Heart left ventricle (tissue), 16 donors: ENCODE measurements at places on chromosomes 13 and 19. TPM values are rescaled to one million over a fixed set of nuclear protein-coding genes. Genes with fewer than 3 reads are reported as not detected.

- DNase-seq: peak; percentile 88
- peak within 1 kb of the TSS; percentile 99 for H3K27ac ChIP-seq
- peaks cover 16% of the 10 kb centered on the region for H3K4me1 ChIP-seq
- H3K4me3 ChIP-seq: peak within 1 kb of the TSS; percentile 75
Measured at GRCh38 chr19:34676697-34677385, at the start of gene SCGB2B2. TSS of gene SCGB2B2 (minus strand) at chr19:34677159. CDS start at chr19:34594563, 82,596 bp downstream.

- H3K27me3 ChIP-seq: peaks cover 99% of the 10 kb centered on the region
- peak overlapping the region; percentile 32 for H3K4me3 ChIP-seq
Measured at GRCh38 chr13:27920677-27921420, 1.0 kb downstream of the PDX1 start.

DNA sequence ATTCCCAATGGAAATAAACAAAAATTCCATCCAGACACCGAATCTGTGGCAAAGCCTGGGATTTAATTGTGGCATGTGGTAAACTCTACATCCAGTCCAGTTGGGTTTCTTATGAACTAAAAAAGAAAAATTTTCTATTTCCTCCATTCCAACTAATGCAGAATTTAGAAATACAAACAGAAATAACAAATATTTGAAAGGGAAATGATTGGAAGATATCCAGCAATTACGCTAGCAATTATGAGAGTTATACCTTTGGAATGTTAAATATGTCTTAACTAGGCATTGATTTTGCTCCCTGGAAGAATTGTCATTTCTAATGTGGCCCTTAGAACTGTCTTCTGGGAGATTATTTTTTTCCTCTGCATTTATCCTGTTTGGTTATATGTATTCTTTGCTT is 421.4 kb upstream of the KLHL1 start:
- H3K4me3 ChIP-seq: no peak overlapping the region

MEF2B gene
- polyA plus RNA-seq: 0.23 TPM

GRCh38 chr13:112133499-112134390 is 66.8 kb downstream of the SOX1 start:
- no peak overlapping the region for H3K27ac ChIP-seq
- H3K4me1 ChIP-seq: no peaks in the 10 kb centered on the region
- H3K36me3 ChIP-seq: no peaks in the 10 kb centered on the region
- DNase-seq: no peak
- H3K4me3 ChIP-seq: no peak overlapping the region
- peaks cover 59% of the 10 kb centered on the region for H3K27me3 ChIP-seq
